ENCODE measurements at places on chromosomes 3 and 15.

- DNase-seq, result no peak
Observed at GRCh38 chr3:197317250-197317963, 19.0 kb upstream of the DLG1 start.

DNA sequence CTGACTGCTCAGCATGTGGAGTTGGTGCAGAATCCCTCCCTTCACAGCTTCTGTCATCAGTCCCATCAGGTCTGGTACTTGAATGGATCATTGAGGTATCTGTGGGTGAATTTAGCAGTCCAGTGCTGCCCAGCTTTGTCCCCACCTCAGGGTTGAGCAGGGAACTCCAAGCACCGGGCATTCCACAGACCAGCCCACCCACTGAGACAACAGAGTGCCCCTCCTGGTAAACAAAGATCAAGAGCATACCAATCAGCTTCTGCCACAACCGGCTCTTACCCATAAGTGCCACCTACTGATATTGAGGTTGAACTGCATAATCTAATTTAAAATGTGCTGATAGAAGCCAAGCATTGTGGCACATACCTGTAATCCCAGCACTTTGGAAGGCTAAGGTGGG is 57.1 kb upstream of the FXR1 start:
- no peak for DNase-seq

GRCh38 chr3:128237348-128238183 is 84.3 kb downstream of the EEFSEC start:
- no peak for DNase-seq

- no peak for DNase-seq
Observed at GRCh38 chr3:142863930-142864920, 24.7 kb downstream of the PCOLCE2 start.

- no peak for DNase-seq
Observed at GRCh38 chr3:11850003-11850402, 3.3 kb upstream of the TAMM41 start.

- no peak for DNase-seq
Observed at GRCh38 chr3:128707928-128708494, 18.0 kb upstream of the RAB7A start.

DNA sequence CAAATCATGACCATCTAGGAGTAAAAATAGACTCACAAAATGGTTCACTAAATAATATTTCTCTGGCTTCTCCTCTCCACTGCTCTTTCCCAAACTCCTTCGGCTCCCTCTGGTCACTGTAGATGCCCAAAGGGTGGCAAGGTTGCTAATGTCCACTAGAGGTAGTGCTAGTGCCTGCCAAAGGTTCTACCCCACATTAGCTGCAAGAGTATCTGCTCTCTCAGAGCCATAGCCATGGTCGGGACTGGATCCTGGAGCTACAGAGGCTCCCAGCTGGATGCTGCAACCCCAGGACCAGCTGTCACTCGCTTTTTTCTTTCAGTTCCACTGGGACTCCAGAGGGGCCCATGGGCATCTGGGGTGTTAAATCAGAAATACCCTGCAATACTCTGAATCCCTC is 8.5 kb downstream of the HTR3D start:
- peak; percentile 18 for DNase-seq

DNA sequence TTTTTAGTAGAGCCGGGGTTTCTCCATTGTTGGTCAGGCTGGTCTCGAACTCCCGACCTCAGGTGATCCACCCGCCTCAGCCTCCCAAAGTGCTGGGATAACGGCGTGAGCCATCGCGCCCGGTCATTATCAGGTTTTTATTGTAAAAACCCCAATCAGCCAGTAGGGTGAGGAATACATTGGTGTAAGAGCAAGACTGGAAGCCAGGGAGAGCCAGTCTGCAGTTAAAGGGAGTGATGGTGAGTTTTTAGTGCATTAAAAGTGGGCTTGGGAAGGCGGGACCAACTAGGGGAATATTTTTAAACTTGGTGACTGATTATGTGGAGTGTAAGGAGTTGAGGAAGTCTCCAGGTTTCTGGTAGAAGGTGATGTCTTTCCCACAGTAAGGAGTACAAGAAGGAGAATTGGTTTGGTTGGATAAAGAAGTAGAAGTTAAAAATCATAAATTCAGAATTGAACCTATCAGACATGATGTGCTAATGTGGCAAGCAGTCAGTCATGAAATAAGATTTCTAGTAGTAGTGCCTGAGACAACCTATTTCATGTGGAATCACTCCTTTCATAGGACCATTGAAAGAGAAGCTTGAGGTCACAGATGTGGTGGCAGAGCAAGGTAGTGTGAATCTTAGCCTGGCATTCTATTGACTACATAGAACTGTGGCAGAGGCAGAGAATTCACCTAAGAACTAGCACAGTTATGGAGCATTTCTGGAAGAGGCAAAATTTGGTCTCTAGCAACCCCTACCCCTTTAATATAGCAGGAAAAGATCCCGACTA is 2.4 kb upstream of the DCBLD2 start:
- DNase-seq, result no peak

GRCh38 chr3:194944526-194944925 is 258.8 kb downstream of the FAM43A start:
- no peak for DNase-seq

- DNase-seq, result no peak
Observed at GRCh38 chr3:165211721-165212120, 15.5 kb upstream of the SLITRK3 start.

DNA sequence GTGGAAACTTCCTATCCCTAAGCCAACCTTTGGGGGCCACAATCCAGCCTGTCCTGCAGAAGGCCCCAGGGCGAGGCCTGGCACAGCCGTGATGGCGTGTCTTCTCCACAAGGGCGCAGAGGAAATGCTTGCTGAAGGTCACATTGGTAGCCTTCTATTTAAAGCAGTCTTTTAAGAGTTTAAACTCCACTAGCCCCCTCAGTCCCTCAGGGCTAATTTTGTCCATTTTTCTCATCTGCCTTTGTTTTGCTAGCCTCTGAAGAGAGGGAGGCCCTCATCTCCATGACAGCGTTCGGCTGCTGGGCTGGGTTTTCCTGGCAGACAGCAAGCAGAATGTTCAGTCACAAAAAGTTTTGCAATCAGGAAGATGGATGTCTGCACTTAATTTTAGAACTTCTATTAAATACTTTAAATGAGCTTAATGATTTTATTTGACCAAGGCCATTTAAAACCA is 40.8 kb downstream of the RARB start:
- no peak for DNase-seq

Data from iPS DF 6.9 (cell line).